Bone marrow (tissue), 2 donors: ENCODE measurements at places on chromosomes 6 and 20.

- DNase-seq = no peak
Measured at GRCh38 chr6:145071836-145072235, 663.5 kb downstream of the EPM2A start.

DNA sequence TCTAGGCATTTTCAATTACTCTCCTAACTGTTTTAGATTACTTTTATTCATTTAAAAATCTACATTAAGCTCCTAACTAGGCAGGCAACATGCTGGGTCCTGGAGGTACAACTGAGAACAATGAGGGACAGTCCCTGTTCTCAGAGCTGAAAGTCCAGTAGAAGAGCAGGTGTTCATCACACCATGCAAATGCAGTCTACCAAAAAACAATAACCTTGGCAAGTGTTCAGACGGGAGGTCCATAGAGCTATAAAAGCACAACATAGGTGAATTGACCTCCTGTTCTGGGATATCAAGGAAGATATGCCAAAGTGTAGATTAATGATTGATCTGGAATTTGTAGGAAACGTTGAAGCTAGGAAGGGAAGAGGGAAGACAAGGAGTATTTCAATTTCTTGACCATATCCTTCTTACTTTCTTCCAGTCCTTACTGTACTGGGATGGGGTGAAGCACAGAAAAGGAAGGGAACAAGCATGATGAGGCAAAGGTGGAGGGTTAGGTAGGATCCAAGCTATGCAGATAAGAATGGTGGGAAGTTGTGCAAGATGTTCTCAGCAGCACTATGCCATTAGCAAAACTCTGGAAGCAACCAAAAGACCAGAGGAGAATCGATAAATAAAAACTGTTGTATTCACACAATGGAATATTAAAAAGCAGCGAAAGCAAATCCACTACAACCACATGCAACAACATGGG is 485.7 kb upstream of the JARID2 start:
- no peak for DNase-seq

- DNase-seq = no peak
Measured at GRCh38 chr6:83758533-83758932, 49.6 kb upstream of the SNAP91 start.

- DNase-seq = no peak
Measured at GRCh38 chr20:43514648-43514999, 7.1 kb downstream of the L3MBTL1 start.

DNA sequence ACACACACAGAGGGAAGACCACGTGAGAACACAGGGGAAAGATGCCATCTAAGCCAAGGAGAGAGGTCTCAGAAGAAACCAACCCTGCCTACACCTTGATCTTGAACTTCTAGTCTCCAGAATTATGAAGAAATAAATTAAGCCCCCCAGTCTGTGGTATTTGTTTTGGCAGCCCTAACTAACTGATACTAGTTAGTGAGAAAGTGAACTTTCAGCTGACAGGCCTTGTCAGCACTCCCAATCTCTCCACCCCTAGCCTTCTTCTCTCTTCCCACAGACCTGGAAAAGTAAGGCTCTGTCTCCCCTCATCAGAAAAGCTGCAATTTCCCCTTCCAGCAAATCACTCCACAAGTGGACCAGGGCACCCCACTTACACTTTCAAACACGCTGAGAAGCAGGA is 108.6 kb upstream of the CDYL start:
- no peak for DNase-seq

DNA sequence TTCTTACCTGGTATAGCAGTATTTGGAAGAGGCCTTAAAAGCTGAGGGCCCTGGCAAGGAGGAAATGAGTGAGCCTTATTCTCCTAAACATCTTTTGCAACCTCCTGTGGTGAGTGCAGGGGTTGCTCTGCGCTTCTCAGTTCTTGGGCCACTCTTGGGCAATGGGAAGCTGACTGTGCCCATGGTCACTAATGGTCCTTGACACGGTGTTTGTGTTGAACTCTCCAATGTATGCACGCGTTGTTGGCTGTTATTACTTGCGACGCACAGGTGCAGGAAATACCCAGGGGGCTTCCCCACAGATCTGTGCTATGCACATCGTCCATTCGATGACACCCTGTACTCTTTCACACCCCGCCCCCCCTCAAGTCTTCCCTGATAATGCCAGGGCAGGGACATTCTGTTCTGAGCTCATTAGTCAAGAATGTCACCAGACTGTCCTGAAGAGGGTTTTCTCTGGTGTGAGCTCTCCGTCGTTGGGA is 79.7 kb downstream of the EDN1 start:
- DNase-seq = no peak

DNA sequence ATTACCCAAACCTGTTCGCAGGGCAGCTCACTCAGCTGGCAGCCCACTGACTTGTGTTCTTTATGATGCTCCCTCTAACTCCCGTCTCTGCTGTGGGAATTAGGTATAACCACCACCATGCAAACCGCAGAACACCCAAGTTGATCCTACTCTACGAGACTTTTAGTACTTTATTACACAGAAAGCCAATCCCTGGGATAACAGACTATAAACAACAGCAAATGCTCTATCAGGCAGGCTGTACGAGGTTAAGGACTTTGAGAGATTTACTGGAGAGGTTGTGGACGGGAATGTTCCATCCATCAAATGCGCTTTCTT is 241.1 kb downstream of the FOXC1 start:
- DNase-seq = no peak

DNA sequence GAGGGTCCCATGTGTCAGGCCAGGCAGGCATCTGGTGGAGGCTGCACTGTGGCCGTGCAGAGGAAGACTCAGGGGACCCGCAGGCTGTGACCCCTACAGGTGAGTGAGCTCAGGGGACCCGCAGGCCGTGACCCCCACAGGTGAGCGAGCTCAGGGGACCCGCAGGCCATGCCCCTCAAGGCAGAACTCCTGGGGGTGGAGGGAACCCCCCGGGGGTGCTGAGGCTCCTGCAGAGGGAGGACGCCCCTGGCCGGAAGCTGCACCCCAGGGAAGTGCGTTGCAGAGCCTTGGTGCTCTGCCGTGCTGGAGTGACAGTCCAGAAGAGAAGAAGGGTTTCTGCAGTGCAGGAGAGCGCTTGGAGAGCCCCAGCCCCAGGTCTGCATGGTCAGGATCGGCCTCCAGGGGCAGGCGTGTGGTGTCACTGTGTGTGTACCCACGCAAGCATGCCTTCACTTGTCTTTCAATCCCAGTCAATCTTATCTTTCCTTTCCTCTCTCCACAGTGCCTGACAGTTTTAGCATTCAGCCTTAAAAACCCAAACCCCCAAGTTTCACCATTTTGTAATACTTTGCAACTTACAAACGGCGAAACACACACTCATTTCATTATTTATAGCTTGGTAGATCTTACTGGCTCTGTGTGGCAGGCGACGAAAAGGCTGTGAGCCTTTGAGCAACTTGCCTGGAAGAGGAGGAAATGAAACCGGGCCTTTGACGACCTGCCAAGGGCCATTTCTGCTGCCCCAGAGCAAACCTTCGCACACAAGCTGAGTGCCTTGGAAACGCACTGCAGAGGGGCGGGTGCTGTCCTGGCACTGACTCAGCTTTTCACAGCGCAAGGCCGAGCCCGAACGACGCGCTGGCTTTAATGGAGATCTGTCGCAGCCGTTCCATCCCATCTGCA is 101.4 kb upstream of the AGPAT4 start:
- DNase-seq = no peak

DNA sequence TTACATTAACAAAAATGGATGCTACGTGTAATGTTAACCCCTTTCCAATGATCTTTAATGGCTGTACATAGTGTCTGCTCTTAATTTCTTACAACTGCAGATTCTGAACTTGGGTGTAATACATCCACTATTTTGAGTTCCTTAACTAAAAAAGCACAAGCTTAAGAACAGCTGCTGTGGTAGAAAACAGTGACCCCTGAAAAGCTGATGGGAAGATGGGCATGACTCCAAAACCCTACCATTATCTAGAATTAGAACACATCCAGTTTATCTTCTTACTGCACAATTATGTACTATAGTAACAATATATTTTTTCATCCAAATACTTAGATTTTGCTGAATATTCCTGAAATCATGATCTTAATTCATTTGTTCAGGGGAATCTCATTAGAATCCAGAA is 49.3 kb downstream of the LYRM4 start:
- DNase-seq = no peak

- DNase-seq = no peak
Measured at GRCh38 chr6:22079783-22080182, 217.1 kb downstream of the PRL start.

GRCh38 chr6:20608356-20608755 is 74.1 kb downstream of the CDKAL1 start:
- DNase-seq = no peak

DNA sequence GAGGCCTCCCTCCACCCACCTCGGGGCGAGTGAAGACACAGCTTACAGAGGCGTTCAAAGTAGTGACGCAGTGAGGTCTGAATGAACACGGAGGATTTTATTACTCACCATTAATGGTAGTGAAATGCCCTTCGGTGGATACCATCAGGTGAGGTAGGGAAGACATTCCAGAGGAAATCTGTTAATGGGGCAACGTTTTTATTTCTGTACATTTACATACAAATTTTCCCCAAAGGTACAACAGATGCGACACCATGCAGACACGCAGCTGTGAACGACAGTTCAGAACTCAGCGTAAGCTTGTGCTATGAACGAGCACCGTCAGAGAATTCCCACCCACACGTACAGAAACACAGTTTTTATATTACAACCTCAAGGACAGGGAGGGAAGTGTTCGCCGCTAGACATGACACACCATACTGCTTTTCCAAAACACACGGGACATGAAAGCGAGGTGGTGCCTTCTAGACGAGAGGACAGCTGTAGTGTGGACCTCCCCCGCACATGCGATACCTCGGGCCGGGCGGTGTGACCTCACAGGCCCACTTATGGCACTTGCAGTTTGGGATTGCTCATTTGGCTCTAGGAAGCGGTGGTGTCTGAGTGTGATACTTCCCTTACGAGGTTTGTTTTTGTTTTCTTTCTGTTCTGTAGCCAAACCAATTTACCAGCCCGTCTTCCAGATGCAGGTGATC is 10.7 kb downstream of the PSMG4 start:
- DNase-seq = no peak

DNA sequence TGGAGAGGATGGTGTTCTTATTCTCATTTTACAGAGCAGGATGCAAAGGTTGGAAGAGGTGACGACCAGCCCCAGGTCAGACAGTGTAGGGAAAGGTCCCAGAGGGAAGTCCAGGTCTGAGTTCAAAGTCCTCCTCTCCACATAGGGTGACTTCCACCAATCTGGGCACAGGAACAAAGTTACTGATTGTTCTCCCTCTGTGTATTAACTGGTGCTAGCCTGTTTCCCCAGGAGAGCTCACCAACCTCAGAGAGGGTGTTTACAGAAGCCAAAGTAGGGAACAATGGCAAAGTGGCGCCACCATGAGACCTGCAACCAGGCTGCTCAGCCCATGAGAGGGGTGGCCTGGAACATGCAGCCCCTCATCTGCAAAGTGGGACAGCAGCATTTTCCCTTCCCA is 16.8 kb upstream of the SIRPB1 start:
- DNase-seq = no peak

- peak; percentile 64 for DNase-seq
Measured at GRCh38 chr6:44126320-44127149, 717 bp downstream of the MRPL14 start.

GRCh38 chr20:64030371-64031134 is 5.4 kb upstream of the C20orf204 start:
- no peak for DNase-seq

- no peak for DNase-seq
Measured at GRCh38 chr20:53939190-53939571, 131.2 kb downstream of the BCAS1 start.

DNA sequence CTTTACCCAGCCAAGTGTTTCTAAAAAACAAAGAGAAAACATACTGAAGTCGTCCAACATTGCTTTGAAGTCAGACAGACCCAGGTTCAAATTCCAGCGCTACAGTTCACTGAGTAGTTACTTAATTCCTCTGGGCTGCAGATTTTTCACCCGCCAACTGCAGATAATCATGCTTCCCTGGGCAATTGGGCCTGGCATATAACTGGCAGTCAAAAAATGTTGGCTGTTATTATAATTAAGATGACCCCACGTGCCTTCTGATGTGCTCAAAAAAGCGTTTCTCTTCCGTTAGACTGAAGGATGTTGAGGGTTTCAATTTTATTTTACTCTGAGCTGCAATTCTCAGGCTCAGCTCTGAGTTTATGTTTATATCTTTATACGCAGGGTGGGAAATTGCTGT is 156.1 kb upstream of the CITED2 start:
- DNase-seq = no peak

DNA sequence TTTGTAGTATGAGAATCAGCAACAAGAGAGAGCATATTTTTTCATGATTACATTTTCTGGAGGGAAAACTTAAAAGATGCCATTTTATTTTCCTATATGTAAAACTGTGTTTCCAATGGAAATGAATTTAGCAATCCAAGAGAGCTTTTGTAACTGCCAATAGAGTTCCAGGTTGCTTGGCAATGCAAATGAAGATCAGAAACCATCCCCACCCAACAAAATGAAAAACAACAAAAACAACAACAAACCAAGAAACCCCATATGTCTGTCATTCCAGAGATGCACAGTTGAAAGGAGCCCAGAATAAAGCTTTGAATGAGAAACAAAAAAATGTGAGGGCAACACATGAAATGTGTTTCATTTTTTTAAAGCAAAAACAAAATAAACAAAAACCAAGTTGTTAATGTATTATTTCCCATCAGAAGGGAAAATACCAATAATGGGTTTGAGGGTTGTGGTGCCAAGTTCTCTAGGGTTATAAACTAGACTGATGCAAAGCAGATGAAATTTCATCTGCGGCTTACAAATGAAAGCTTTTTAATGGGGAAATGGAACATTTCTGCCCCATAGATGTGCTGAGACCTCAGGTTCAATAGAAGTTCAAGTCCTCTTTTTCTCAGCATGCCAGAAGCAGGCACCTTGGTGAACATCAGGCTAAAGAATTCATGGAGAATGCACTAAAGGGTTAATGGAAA is 121.5 kb upstream of the MCHR2 start:
- no peak for DNase-seq

DNA sequence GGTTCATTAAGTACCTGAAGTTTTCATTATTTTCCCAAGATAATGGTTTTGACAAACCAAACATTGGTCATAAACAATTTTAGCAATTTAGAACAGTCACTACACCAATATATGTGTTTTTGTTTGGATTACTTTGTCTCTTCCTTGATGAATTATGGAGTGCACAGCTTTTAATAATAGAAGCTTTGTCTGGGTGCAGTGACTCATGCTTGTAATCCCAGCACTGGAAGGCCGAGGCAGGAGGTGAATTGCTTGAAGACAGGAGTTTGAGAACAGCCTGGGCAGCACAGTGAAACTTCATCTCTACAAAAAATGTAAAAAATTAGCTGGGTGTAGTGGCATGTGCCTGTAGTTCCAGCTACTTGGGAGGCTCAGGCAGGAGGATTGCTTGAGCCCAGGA is 89.4 kb upstream of the ANKEF1 start:
- DNase-seq = no peak

- DNase-seq = peak; percentile 25
Measured at GRCh38 chr6:119339941-119340456, 9.6 kb downstream of the MAN1A1 start.

- DNase-seq = no peak
Measured at GRCh38 chr20:62269378-62269777, 31.1 kb downstream of the OSBPL2 start.

DNA sequence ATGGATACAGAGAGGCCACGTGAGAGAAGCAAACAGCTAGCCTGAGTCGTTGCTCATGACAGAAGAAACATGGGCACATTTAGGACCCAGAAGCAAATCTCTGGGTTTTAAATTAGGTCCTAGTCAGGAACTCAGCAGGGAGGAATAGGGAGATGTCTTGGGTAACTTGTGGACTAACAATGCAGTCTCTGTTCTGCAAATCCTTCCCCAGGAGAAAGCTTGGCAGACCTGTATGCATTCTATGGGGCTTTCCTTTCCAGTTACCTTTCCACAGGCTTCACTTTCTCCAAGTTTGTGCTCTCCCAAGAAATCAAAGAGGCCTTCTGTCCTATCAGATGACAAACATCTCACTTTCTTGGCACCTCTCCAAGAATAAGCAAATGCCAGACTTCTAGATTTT is 47.2 kb upstream of the PLCB4 start:
- no peak for DNase-seq
